ENCODE measurements at places on chromosomes 1 and 21.

GRCh38 chr1:22848405-22848804 lies 124.3 kb downstream of the LACTBL1 start:
- no peak for DNase-seq

DNA sequence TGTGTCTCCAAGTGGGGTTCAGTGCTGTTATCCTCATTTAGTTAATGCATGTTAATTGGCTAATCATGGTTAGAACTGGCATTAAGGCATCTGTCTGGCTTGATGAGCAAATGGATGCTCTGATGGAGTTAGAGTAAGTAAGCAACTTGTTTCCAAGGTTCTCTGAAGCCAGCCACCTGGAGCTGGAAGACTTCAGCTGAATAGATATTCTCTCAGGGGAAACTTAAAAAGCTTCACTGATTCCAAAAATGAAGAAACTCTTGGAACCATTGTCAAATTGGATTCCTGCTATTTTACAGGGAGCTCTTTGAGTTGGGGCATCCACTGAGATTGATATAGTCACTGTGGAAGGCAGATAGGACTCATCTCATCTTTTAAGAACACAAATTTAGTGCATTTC lies 118.9 kb downstream of the CACHD1 start:
- no peak for DNase-seq

DNA sequence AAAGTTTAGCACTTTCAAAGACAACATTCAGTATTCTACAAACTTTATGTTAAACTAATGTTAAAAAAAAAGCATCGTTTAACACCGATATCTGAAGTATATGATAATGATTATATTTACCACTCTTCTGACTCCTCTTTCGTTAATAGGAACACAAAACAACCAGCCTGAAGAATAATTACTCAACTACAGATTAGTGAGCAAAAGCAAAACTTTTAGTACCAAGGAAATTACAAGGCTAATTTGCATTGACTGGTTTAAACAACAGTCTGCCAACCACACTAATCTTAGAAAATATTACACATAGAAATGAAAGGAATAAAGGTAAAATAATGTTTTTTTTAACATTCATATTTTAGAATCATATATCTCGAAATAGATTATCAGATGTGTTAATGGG lies 500.7 kb downstream of the LMO4 start:
- no peak for DNase-seq

GRCh38 chr21:37367703-37368540 lies 1.3 kb downstream of the DYRK1A start:
- DNase-seq: peak; percentile 12

DNA sequence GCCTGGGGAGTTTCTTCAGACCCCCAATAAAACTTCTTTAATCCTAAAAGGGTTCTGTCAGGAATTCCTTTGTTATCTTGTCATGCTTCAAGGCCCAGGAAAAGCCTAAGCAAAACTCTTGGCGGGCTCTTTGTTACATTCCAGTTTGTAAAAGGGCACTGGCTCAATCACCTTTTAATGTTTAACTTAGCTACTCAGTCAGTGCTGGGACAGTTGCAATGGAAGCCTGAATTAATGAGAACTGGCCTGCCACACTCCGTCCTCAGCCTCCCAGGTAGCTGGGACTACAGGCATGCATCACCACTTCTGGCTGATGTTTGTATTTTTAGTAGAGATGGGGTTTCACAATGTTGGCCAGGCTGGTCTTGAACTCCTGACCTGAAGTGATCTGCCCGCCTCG lies 21.3 kb upstream of the ASB17 start:
- no peak for DNase-seq

GRCh38 chr1:29454616-29455380 lies 218.5 kb downstream of the PTPRU start:
- DNase-seq: no peak

DNA sequence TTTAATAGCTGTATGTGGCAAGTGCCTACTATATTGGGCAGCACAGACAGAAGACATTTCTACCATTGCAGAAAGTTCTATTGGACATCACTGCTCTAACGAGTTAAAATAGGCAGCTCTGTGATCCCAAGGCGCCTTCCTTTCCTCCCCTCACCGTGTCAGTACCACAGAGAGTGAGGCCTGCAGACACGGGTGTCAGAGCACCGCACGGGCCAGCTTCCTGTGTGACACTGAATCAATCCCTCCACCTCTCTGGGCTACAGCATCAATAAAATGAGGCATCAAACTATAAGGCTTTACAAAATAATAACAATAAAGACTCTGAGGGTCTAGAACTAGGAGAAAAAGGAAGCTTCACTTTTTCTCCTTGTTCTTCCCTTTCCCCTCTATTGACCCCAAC lies 246.7 kb downstream of the FOXD2 start:
- no peak for DNase-seq

GRCh38 chr1:91032349-91032748 lies 10.5 kb upstream of the ZNF644 start:
- DNase-seq: no peak

- no peak for DNase-seq
Observed at GRCh38 chr1:203178083-203178482, 2.5 kb upstream of the MYBPH start.

GRCh38 chr1:110774398-110774797 lies 98.5 kb upstream of the CD53 start:
- DNase-seq: no peak

GRCh38 chr1:233719655-233720341 lies 105.9 kb downstream of the KCNK1 start:
- DNase-seq: no peak

DNA sequence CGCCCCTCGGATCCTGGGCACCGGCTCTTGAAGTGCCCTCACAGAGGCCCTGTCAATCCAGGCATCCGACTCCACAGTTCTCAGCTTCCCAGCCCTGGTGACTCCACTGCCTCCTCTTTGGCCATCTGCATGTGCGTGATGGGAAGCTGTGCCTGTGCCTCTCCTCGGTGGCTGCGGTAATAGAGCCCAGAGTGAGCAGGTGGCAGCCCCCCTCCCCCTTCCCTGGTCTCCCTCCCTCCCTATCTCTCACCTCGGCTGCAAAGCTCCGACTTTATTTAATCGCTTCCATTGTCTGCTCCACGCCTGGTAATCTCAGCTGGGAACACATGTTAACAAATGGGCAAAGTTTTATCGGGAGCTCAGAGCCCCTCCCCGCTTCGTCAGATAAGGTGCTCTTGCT lies 91.9 kb downstream of the IGSF21 start:
- DNase-seq: no peak

DNA sequence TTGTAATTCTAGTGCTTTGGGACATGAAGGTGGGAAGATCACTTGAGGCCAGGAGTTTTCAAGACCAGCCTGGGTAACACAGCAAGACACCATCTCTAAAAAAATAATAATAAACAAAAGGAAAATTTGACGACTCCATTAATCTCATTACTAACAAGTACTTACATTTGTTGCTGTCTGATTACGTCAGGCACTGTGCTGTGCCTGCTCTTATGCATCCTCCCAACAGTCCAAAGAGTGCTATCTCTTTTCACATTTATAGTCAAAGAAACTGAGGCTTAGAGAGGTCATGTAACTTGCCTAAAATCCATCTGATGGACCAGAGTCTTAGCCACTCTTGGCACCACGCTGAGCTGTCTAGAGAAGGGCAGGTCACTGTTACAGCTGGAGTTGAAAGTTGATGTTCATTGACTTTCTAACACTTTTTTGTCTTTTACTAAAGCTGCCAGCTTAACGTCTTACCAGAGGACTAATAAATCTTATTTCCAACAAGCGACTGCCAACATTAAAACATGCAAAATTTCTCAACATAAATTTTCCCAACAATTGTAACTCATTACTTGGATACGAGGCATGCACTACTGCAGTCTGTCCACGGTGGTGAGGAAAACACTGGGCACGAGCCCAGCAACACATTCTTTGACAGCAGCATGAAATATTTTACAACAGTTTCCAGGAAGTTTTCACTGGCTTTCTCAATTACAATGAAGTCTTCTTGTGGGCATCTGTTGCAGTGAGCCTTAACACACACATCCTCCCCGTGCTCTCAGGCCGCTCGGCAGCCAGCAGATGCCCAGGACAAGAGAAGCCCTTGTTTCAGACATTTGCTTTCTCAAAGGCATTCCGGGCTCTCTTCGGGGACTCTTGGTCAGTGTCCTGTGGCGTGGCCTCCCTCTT lies 262.9 kb upstream of the PROX1 start:
- DNase-seq: no peak

- no peak for DNase-seq
Observed at GRCh38 chr1:9500756-9501754, 38.2 kb upstream of the SLC25A33 start.

- DNase-seq: no peak
Observed at GRCh38 chr1:3490046-3490745, 35.7 kb downstream of the ARHGEF16 start.

GRCh38 chr1:36321119-36321951 lies 2.1 kb downstream of the EVA1B start:
- DNase-seq: no peak

DNA sequence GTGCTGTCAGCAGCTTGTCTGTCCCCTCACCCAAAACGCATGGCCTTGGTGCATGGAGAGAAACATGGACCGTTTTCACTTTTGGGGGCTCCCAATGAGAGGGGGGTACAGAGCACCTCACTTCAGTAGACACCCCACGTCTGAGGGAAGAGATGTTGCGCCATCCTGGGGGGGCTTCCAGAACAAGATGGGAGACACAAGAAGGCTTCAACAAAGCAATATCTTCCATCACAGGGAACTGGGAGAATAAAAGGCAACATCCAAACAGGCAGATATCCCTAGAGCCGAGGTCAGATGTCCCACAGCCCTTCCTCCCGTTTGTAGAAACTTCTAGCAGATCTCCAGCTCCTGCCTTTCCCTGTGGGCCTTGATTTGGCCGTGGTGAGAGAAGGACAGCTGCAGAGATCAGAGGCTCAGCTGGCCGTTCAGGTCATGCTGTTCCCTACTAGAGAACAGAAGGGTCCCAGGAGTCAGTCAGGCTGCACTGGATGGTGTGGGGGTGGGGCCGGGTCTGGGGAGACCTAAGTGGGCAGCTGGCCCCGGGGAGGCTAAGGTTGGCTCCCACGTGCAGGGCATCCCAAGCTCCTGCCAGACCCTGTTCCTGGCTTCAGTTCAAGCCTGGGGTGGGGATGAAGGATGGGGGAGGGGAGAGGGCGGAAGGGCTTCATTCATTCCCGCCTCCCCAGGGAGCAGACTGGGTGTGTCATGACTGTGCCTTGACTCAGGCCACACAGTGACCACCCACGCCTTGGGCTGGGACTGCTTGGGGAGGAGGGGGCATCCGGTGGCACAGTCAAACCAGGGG lies 4.4 kb downstream of the PLOD1 start:
- DNase-seq: no peak

DNA sequence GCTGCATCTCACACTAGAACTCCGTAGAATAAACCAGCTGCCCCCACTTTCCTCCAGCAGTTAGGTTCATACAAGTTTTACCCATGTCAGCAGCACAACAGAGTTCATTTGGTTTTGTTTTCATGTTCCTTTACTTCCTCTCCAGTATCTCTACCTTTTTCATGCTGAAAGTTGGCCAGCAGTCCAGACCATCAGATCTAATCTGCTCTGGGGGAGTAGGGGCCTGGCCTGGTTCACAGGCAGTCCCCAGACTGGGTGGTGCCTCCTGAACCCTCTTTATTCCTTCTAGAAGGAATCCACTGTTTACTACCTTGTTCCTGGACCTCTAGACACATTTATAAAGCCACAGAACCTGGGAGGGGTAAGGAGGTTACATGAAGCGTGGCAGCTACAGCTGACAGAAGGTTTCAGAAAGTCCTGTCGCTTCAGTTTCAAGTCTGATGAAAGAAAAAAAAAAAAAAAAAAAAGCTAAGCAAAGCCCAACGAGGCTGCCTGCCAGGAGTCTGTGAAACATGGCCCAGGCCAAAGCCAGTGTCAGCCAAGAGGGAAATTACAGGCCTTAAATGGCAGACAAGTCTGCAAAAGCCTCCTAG lies 184.6 kb upstream of the JUN start:
- DNase-seq: no peak

- no peak for DNase-seq
Observed at GRCh38 chr1:6427441-6428390, 3.1 kb downstream of the ESPN start.

DNA sequence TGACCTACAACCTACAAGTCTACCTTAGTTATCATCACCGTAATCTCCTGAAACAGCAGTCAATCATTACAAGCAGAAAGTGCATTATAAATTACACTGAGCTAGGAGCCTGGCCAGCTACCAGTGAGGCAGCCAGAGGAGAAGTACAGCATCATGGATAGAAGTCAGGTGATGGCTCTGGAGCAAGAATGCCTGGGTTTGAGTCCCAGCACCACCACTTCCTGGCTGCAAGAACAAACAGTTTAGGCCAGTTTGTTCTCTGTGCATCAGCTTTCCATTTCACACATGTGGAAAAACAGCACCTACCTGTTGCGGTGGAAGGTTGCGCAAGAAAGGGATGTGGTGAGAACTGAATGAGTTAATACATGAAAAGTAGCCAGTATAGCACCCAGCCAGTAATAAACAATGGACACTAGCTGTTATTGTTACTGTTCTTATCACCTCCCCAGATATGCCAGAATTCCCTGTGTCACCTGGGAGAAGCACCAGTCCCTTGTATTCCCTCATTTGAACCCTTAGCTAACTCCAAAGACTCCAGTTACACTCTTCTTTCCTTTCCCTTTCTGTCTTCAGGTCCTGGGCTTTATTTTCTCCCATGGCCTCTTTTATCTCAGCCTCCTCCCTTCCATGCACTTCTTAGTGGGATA lies 9.0 kb downstream of the CREG1 start:
- no peak for DNase-seq

GRCh38 chr1:86375688-86376087 lies 20.4 kb downstream of the ODF2L start:
- no peak for DNase-seq

GRCh38 chr1:17274186-17275170 lies 25.6 kb downstream of the PADI3 start:
- peak; percentile 38 for DNase-seq

GRCh38 chr1:218164930-218165700 lies 120.0 kb upstream of the RRP15 start:
- DNase-seq: no peak

GRCh38 chr1:231632119-231632518 lies 5.5 kb downstream of the DISC1 start:
- DNase-seq: no peak

GRCh38 chr1:29470788-29471119 lies 234.4 kb downstream of the PTPRU start:
- DNase-seq: no peak
